ENCODE measurements at places on chromosomes 7 and 10.

DNA sequence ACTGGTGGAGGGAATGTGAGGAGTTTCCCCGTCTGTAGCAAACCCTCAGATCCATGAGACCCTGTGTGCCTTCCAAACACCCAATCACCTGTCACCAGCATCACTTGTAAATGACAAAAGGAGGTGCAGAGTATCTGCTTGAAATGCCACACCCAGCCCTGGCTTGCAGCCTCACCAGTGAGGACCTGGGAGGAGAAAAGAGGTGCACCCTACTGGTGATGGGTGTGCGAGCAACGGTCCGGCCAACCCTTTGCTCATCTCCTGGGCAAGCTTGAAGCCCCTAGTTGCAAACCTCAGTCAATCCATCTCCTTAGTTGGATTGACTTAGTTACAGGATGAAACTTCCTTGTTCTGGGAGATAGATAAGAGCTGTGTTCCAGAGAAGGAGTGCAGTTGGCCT is 62.4 kb upstream of the WAPL start:
- DNase-seq = no peak

DNA sequence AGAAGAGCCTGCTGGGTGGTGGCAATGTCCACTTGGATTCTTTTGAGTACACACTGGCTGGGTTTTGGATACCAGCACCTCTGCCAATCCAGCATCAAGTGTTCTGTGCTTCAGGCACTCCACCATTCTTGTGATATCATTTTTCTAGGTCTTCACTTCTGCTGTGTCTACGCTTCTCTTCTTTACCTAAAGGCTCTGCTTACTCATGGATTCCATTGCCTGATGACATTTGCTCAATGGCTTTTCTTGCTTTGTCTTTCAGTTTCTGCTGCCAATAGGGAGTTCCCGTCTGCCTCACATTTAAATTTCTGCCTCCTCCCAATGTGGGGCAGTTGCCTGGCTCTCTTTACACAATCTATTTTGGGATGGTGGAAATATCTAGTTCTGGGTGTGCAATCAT is 12.7 kb upstream of the PAPSS2 start:
- no peak for DNase-seq

DNA sequence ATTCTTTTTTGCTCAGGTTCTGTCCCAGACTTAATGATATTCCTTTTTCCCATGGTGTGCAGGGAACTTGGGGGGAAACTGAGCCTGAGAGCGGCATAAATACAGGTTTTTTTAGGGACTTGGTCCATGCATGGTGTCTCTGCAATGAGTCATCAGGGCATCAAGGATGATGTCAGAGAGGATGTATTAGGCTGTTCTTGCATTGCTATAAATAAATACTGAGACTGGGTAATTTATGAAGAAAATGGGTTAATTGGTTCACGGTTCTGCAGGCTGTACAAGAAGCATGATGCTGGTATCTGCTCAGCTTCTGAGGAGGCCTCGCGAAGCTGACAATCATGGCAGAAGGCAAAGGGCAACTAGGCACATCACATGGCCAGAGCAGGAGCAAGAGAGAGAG is 185.4 kb downstream of the RAB11FIP2 start:
- no peak for DNase-seq

- no peak for DNase-seq
Observed at GRCh38 chr7:99504281-99504602, 220 bp upstream of the ZKSCAN5 start.

GRCh38 chr10:69278446-69278963 is at the start of gene HK1:
Gene HK1 (plus strand): TSS chr10:69278496.
- DNase-seq = no peak

GRCh38 chr10:58237014-58237834 is 30.5 kb downstream of the IPMK start:
- DNase-seq = no peak

- no peak for DNase-seq
Observed at GRCh38 chr7:11447106-11447505, 384.9 kb downstream of the THSD7A start.

- DNase-seq = no peak
Observed at GRCh38 chr7:31751726-31752125, 64.7 kb downstream of the PPP1R17 start.

DNA sequence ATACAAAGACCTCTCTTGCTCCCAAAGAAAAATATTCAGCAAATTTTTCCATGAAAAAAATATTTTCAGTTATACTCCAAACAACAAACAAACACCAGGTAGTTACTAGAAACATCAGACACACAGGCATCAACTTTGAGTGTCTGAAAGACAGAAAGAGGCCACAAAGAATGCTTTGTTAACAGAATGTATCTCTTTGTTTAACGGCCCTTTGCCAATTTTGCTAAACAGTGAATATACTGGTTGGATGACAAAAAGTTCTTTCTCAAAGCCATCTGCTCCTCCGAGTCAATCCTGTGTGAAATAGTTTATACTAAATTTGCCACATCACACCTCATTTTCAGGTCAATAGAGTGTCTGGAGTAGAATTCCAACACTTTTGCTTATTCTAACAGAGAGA is 216.7 kb upstream of the PHF14 start:
- no peak for DNase-seq

DNA sequence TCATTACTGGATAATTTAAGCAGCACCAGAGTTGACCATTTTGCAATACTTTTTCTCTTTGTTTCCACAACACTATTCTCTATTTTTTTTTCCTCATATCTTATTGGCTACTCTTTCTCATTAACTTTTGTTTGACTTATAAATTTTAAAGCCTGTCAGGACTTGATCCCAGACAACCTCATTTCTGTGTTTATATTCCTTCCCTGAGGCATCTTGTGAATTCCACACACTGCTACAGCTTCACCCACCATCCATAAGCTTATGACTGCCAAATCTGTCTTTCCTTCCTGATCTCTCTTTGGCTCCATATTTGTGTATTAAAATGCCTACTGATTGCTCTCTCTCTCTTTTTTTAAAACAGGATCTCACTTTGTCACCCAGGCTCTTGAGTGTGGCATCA is 124.6 kb upstream of the MBL2 start:
- no peak for DNase-seq

DNA sequence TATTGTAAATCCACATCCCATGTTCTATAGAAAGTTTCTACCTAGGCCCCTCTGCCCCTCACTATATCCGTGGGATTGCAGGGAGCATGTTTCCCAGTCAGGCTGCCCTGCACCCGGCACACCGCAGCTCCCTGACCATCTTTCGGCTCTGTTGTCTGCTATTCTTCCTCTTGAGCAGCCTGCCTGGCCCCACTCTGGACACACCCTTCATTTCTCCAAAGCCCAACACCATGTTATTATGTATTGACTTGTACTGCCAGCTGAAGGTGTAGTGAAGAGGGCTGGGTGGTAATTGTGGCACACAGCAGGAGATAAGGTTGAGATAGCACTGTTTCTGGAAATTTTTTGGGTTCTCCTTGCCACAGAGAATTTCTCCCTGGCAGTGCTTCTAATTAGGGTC is 9.8 kb downstream of the LRMDA start:
- no peak for DNase-seq

GRCh38 chr10:123119081-123119480 is 16.7 kb upstream of the HMX3 start:
- DNase-seq = no peak

DNA sequence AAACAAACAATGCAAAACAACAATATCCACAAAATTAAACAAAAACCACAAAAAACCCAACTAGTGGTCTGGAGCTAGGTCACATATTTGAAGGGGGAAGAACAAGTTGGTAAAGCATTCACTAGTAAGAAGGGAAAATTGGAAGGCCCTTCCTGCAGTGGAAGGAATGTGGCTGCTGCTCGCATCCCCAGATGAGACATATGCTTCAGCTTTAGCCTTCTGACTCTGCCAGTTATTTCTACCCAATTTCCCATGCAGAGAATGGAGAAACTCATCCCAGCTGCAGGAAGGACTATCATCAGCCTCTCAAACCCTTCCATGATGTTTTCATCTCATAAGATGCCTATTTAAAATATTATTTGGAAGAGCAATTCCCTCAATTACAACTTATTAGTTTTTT is 176.6 kb downstream of the BMPER start:
- no peak for DNase-seq

DNA sequence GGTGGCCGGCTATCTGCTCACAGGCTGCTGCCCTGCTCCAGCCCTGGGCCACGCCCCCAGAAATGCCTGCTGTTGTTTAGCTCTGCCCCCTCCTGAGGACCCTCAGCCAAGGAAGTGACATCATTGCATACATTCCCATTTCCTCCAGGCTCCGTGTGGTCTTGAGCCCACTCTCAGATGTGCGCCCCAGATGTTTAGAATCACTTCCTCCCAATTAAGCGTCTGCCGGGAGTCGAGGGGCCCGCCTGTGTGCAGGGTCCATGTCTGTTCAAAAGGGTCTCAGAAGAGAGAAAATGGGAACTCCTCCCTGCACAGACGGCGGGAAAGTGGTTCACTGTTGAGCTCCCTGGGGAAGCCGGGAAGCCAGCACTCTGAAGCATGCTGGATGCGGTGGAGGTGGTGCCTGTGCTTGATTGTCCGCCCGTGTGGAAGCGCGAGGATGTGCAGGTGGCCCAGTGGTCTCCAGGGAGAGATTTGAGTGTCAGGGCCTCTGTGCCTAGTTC is 116.9 kb upstream of the PPIF start:
- DNase-seq = no peak

DNA sequence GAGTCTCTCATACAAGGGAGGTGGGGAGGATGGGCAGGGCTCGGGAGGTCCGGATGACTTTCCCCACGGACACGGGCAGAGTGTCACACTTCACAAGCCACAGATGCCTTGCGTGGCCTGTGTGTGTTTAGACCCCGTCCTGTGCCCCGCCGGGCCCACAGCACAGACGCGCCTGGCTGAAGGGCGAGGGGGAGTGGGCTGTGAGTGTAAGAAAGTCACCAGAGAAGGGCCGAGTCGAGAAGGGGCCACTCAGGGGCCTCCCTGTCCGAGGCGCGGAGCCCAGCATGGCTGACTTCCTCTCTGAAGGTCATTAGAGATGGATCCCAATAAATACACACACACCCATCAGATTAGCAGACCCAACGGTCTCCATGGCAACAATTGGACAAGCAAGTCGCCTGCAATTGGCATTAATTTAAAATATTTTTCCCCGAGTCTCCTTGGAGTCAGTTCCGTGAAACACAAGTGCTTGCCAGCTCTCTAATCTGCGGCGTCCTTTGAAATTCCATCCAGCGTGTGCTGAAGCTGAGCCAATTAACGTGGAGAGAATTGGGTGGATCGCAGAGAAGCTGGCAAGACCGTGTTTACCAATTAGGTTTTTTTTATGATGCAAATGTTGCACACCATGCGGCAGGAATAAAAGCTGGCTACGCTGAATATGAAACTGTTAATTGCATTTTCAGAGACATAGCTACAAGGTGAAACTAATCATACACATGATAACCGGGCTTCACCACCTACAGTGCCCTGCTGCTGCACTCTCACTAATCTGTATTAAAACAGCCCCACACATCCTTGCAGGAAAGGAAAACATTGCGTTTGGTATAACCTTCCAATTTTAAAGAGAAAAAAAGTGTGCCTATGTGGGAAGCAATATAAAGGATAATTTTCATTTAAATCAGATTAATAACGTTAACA is 571.2 kb downstream of the PTPRN2 start:
- DNase-seq = no peak

DNA sequence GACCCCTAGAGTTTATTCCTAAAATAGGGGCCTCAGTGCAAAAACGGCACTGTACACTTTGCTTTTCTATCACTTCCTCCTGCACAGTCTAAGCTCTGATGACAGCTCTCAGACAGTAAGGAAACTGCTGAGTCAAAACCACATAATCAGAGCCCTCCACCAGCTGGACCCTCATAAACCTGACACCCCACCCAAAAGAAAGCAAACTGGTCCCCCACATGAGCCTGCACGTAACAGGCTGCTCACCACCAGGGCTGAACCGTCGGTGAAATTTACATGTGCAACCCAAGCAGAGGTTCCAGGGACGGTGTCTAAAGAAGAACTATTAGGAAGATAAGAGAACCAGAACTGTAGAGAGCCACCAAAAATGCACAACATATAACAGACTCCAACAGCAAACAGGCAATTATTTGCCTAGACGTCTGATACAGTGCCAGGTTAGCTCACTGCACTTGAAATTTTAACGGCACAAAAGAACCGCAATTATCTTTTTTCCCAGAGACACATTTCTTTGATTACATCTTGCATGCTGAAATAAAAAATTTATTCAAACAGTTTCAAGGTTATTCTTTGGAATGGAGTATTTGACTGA is 19.6 kb downstream of the SGMS1 start:
- DNase-seq = peak; percentile 22

DNA sequence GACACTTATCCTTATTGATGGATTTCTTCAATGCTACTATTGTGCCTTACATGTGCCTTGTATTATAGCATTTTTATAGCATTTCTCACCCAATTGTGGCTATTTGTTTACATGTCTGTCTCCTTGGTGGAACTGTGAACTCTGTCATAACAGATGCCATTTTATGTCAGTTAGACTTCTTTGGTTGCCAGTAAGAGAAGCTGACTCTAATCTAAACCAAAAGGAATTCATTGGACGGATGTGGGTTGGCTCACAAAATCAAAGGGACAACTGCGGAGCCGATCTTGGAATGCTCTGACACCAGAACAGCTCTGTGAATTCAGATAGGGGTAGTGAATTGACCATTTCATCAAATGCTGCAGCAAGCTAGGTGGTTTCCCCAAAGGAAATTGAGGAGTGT is 15.0 kb downstream of the GARIN1A start:
- no peak for DNase-seq

DNA sequence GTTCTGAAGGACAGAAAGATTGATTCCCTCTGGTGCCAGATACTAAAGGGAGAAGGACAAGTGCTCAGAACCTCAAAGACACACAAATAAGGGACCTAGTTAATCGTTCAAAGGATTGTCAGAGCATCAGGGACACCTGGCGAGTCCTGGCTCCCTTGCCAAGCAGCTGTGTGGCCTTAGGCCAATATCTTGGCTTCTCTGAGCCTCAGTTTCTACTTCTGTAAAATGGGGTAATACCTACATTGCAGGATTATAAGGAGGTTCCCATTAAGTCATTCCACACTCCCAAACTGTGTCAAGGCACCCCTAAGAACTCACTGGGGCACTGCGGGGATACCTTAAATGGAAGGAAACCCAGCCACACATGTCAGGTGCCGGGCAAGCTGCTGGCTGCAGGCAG is 29.4 kb downstream of the DRGX start:
- DNase-seq = no peak

GRCh38 chr10:101217450-101218281 is 11.6 kb downstream of the LBX1 start:
- DNase-seq = no peak

GRCh38 chr10:35423505-35424306 is 87.4 kb downstream of the CCNY start:
- no peak for DNase-seq

- DNase-seq = peak; percentile 45
Observed at GRCh38 chr7:70659263-70659662, 472.7 kb upstream of the GALNT17 start.

GRCh38 chr7:86706406-86706805 is 62.7 kb downstream of the GRM3 start:
- DNase-seq = no peak
